ENCODE measurements at places on chromosomes 7 and 10.
A peak's percentile ranks its signal among the peaks of the same experiment; 100 is the strongest.

DNA sequence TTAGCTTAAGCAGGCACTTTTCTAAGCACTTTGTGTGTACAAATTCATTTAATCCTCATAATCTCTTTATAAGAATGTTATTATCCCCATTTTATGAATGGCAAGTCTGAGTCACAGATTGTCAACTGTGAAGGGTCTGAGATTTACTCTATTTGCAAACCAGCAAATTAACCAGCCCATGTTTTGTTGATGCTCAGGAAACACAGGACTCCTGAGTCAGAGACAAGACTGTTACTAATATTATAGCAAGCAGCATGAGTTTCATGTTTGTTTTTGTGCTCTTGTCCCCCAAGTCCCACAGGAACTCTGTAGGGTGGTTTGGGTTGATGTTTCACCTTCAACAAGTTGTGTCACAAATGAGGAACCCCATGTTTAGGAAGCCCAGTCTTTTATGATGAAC lies 182.0 kb upstream of the PPP1R3A start:
- no peak for DNase-seq

- DNase-seq: no peak
Measured at GRCh38 chr7:326809-327232, 36.9 kb downstream of the FOXL3 start.

- DNase-seq: no peak
Measured at GRCh38 chr10:130770018-130770630, 541.4 kb downstream of the TCERG1L start.

GRCh38 chr10:21432266-21432665 lies 93.2 kb downstream of the SKIDA1 start:
- DNase-seq: no peak

DNA sequence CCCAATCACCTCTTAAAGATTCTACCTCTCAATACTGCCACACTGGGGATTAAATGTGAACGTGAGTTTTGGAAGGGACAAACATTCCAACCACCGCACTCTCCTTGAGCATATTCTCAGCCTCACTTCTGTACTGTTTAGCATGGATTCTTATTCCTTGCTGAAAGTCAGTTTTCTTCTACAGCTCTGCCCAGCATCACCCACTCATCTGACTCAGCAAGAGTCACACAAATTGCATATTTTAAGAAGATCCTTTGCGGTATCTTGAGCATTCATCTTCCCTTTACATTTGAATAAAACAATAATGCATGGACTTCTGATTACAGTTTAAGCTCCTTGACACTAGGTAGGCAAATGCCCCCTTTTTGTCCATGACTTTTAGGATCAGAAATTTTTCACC lies 251.6 kb upstream of the MKLN1 start:
- no peak for DNase-seq

DNA sequence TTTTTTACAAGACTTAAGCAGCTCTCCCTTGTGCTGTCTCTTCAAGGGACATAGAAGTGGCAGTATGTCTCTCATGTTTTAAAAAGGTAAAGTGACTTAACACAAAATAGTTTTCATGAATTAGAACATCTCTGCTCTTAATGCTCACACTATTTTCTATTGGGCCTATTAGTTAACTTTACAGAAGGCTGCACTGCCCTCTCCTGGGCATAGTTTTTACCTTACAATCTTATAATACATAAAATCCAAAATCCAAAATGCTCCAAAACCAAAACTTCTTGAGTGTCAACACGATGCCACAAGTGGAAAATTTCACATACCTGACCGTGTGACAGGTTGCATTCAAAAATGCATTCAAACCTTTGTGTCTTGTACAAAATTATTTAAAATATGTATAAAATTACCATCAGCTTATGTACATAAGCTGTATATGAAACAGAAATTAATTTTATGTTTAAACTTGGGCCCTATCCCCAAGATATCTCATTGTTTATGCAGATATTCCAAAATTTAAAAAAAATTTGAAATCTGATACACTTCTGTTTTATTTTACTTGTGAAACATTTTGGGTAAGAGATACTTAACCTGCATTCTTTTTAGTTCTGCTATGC lies 25.8 kb downstream of the TES start:
- peak; percentile 33 for DNase-seq

DNA sequence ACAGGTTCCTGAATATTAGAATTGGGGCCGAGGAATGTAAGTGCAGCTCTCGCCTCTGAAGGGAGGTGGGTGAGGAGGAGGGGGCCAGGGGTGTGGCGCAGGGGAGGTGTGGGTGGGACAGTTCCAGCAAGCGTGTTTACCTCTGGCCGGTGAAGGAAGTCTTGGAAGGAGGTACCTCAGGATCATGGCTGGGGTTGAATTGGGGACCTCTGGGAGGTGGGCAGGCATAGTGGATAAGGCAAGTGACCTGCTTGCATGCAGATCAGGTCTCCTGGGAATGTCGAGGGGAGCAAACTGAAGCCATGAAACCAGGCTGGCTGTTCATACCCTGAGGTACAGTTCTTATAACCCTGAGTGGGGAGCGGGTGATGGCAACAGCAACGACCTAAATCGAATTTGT lies 2.0 kb downstream of the ZNF775 start:
- no peak for DNase-seq

- peak; percentile 55 for DNase-seq
Measured at GRCh38 chr10:75403939-75404814, 2.6 kb upstream of the ZNF503 start.

- no peak for DNase-seq
Measured at GRCh38 chr10:60778971-60779796, 906 bp downstream of the CDK1 start.

- no peak for DNase-seq
Measured at GRCh38 chr7:136079478-136079892, 102.3 kb upstream of the MTPN start.

DNA sequence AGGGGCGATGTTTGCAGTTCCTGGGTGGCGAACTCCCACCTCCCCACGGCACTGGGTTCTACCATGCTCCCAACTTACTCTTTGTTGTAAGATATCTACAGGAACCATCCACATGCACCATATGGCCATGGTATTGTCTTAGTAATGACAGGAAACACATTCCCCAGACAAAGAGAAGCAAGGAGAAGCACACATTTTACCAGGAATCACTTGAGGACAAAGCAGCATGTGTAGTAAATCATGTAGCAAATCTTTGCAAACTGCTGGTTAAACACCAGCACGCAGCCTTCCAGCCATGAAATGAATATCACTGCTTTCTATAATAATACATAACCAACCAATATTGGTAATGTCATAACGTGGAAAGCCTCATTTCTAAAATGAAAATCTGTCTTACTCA lies 101.2 kb downstream of the NRP1 start:
- DNase-seq: no peak

GRCh38 chr7:93040355-93040754 lies 77.4 kb downstream of the SAMD9 start:
- DNase-seq: no peak

GRCh38 chr7:29424984-29425309 lies 138.7 kb upstream of the PRR15 start:
- no peak for DNase-seq

GRCh38 chr7:33191340-33191739 lies 62.0 kb downstream of the BBS9 start:
- no peak for DNase-seq

GRCh38 chr7:50644114-50644513 lies 78.9 kb upstream of the DDC start:
- no peak for DNase-seq

GRCh38 chr7:131550846-131551245 lies 5.6 kb downstream of the PODXL start:
- DNase-seq: no peak

GRCh38 chr10:630581-631073 lies 58.8 kb downstream of the DIP2C start:
- no peak for DNase-seq

- no peak for DNase-seq
Measured at GRCh38 chr7:30091491-30091912, 43.3 kb upstream of the MTURN start.

DNA sequence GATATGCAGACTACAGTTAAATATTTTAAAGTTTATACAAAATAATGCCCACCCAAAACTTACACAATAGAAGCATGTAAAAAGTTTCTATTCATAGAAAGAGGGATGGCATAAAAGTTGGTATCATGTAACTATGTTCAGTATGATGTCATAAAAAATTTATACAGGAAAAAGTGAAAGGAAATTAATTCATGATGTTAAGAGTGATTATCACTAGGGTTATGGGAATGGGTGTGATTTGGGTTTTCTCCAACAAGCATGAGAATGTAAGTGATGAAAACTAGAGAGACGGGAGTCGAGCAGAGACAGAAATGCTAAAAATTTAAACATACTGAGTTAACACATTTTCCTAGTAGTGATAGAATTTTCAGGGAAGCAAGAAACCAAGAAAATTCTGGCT lies 52.7 kb downstream of the GDI2 start:
- no peak for DNase-seq

DNA sequence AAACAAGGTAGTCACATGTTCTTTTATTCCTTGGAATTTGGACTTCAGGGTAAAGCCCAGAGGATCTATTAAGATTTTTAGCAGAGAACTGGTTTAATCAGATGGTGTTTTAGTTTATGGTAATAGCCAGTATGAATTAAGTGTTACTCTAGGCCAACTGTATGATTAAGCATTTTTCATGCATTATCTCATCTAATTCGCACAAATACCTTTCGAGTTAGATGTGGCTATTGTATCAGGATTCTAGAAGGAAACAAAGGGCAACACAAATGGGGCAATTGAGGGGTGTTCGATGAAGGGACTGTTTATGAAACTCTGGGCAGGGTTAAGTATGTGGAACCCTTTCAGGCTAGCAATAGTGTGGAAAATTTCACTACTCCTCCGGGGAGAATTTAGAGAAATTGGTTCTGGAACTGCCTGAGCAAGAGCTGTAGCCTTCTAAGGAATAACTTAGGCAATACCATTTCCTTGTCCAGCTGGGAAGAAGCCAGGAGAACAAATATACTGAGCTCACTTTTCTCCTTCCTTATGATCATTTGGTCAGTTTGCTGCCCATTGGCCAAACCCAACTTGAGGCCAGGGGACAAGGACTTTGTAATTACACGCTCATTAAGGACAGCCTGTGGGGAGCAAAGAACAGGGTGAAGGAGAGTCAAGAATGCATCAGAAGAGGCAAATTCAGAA lies 319.0 kb upstream of the FZD1 start:
- DNase-seq: no peak

GRCh38 chr10:34726862-34727261 lies 88.2 kb downstream of the PARD3 start:
- no peak for DNase-seq

All from uterus (tissue), 4 donors.